AG10803 (cell line): ENCODE measurements at places on chromosomes 2 and 18.
A peak's percentile ranks its signal among the peaks of the same experiment; 100 is the strongest.

DNA sequence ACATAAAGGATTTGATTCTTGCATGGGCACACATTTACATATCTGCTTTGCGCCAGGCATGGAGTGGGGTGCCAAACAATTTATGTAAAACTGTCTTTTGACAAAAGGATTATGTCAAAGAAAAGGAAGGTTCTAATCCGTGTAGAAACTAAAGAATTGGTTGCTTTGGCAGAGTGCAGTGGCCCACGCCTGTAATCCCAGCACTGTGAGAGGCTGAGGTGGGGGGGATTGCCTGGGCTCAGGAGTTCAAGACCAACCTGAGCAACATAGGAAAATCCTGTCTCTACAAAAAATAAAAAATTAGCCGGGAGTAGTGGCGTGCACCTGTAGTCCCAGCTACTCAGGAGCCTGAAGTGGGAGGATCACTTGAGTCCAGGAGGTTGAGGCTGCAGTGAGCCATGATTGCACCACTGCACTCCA lies 1.1 kb upstream of the MTERF4 start:
- DNase-seq, result no peak

DNA sequence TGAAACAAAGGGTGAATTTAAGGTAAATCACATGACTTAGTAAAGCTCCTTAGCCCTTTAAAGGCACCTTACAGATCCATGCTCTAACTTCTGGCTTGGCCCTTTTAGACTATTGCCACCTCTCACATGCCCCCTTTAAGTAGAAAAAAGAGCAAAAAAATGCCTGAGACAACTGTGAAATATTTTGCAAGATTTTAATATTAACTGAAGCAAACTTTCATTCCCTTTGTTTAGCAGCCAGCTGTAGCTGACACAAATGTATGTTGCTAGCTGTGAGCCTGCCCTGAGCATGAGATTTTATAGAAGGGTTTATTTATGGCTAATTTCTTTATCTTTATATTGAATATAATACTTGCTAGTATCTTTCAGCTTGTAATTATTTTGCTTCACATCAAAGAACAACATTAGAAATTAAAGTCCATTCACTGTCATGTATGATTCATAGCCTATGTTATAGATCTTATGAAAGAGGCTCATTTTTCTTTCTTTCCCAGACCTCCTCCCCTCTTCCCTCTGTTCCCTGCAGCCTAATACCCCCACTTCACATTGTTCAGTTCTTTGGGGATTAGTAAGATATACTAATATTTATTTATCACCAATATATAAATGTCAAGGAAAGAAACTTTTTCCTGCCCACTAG lies 637.2 kb upstream of the ZEB2 start:
- DNase-seq, result no peak

DNA sequence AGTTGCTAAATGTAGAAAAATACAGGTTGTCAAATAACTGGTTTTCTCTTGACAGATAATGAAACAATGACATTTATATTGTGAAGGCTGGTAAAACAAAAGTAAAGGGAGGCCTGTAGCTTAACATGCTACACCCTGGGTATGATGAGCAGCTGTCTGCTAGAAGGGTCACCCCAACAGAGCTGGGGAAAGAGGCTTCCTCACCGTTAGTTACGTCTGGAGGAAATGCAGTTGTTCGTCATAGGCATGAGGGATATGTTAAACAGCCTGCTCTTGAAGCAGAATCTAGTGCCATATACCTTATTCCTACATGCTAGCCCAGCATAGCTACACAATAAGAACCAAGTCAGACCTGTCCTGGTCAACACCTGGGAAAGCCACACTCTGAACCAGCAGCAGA lies 49.9 kb downstream of the LPIN2 start:
- DNase-seq, result no peak

DNA sequence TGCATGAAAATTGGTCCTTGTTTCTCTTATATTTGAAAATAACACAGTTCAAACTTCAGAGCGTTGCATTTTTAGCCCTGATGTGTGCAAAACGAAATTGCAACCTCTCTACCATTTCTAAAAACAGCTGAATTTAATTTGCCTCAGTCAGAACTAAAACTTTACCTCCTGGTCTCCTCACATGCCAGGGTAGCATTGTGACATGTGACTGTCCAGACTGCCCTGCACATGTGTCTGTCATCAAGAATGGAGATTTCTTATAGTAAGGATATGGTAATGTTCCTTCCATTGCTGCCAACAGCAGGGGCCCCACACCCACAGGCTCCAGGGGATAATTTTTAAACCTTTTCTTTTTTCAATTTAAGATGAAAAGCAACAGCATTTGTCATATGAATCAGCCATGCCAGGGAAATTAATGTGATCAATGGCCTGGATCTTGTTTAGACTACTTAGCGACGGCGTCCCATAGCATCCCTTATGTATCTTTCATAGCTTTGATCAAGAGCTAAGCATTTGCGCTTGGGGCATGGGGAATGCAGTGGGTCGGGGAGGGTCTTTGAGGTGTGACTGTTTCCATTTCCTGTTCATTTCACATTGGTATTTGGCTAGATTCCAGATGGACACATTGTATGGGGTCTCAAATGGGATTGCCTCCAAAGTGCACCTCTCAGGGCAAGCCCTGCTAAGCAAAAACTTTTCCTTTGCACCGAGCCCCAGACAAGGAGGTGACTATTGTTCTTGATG lies 92.4 kb upstream of the RASGRP3 start:
- DNase-seq, result no peak

- no peak for DNase-seq
Observed at GRCh38 chr2:207284556-207285472, 119.1 kb upstream of the KLF7 start.

DNA sequence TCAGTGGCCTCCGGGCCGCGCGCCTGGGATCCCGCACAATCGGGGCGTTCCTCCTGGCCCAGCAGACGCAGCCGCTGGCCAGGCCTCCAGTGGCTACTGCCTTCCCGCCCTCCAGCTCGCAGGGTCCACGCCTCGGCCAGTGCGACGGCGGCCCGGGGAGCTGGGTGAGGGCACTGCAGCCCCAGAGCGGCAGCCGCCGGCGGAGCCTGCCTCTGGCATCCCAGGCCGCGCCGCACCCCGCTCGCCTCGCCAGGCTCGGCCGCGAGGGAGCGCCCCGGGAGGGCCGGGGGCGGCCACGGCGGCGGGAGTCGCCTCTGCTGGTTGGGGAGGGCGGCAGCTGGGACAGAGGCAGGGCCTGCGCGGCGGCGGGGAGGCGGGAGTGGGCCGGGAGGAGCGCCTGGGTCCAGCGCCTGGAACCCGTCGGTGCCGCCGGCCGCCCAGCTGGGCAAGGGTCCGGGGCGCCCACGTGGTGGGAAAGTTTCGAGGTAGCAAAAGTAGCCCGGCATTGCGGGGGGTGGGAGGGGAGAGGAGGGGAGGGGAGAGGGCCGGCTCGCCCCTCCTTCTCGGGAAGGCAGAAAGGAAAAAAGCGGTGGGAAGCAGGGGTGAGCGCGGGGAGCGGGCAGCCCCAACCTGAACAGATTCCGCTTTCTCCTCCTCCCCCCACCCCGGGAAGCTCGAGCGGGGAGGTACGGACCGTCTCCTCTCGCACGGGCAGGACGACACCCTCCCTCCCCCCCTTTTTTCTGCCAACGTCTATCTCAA lies 1.5 kb upstream of the INHBB start:
- DNase-seq, result peak; percentile 28

- peak; percentile 40 for DNase-seq
Observed at GRCh38 chr2:20291846-20292408, 58.7 kb downstream of the PUM2 start.

- no peak for DNase-seq
Observed at GRCh38 chr18:42275949-42276730, 321.1 kb downstream of the PIK3C3 start.

DNA sequence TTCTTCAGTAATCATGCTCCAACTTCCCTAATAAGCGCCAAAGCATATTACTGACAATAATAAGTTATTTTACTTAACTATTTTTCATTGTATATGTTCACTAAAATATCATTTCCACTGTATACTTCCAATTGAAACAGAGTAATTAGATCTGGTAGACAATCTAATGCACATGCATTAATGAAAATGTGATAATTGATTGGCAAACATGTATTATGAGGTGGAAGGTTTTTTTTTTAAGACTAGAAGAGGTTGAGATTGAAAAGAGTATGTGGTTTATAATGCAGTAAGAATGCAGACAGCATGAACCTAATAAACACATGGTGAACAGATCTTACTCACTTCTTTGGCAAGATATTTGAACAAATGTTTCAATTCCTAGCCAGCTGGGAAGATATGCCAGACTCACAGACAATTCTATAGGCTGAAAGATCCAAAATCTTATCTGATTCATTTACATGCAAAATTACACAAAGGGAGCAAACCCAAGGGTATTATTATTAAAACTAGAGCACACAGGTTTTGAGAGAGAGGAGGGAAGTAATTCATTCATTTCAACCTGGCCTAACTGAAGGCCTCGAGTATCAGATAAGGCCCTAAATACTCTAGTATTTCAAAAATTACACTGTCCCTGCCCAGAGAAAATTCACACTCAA lies 2.8 kb downstream of the NCKAP1 start:
- DNase-seq, result peak; percentile 78

- no peak for DNase-seq
Observed at GRCh38 chr2:8177566-8177965, 504.3 kb upstream of the ID2 start.

DNA sequence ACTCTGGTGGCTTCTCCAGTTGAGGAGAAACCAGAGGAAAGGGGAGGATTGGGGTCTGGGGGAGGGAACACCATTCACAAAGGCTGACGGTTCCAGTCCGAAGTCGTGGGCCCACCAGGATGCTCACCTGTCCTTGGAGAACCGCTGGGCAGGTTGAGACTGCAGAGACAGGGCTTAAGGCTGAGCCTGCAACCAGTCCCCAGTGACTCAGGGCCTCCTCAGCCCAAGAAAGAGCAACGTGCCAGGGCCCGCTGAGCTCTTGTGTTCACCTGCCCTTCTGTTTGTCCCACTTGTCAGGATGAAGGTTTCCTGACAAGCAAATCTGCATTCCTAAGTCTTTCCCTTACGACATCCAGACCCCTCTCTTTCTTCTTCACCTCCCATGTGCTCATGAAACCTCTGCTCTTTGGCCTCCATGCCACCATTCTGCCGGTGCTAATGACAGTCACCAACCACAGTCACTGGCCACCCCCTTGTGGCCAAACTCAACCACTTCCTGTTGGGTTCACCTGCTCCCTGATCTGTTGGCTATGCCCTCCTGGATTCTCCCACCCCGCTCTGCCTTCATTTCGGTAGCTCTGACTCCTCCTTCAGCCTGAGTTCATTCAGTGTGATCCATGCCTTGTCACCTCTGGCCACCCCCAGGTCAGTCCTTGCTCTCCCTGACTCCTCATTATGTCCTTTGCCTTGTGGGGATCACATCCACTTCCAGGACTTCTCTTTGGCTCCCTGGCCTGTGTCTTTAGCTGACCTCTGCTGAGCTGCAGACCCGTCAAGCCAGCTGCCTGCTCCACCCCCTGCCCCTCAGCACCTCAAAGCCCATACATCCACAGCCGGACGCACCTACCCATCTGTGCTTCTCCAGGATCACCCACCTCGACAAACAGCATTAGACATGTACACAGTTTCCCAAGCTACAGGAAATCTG lies 17.6 kb downstream of the EMX1 start:
- no peak for DNase-seq

DNA sequence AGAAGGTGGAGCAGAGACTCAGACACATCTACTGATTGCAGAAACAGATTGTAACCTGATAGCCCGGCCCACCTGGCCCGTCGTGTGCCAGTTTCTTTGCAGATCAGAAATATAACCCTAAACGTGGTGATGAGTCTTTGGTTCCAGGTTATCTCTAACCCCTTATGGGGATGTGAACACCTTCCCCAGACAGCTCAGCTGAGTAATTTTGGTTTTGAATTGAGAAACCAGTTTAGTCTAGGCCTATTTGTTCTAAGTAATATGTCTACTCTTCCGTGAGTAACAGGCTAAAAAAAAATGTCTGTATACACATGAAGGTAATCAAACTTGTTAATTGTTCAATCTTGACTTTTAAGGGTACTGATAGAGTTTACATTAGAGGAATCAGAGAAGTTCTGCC lies 35.7 kb downstream of the RASGRP3 start:
- DNase-seq, result no peak

DNA sequence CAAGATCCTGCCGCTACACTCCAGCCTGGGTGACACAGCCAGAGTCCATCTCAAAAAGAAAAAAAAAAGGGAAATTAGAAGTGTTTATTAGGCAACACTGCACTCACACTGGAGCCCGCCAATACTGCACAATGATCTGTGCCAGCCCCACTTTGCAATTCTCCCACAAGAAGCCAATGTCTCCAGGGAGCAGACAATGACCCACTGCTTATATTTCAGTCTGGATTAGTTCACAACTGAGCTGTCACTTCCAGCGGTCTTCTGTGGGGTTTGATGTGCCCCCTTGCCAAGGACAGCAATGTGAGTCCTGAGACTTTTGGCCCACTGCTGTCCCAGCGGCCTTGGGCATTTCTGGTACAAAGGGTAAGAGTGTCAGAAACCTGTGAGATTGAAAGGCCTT lies 85.6 kb upstream of the PPM1B start:
- DNase-seq, result no peak

- DNase-seq, result no peak
Observed at GRCh38 chr2:240124651-240125030, 11.5 kb downstream of the COPS9 start.

- DNase-seq, result no peak
Observed at GRCh38 chr2:179715871-179716270, 145.5 kb downstream of the ZNF385B start.

GRCh38 chr2:237616734-237617586 lies 10.4 kb upstream of the LRRFIP1 start:
- DNase-seq, result peak; percentile 92

- DNase-seq, result no peak
Observed at GRCh38 chr2:130729322-130730299, 741 bp downstream of the GPR148 start.

DNA sequence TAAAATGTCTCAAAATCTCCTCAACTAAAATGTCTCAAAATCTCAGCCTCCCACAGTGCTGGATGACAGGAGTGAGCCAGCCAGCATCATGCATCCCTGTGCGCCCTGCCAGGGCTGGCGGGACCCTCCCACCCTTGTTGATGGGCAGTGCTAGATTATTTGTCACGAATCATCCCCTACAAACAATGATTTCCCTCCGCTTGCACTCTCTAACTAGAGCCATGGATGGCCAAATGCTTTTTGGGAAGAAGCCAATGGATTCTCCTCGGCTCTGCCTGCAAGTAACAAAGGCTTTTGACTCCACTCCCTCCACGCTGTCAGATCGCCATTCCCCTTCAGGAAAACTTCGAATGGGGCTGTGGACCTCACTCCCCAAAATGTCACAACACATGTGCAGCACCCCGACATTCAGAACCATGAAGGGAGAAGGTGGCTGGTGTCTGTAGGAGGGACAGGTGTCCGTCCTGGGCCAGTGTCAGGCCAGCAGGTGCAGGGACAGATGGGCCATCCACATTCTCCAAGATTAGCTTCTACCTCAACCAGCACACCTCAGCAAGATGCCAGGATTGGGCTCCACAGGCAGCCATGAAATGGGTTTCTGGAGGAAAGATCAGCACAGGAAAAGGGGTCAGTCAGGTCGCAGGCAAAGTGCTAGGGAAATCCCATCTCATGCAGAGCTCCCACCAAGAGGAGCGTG lies 11.5 kb downstream of the AMER3 start:
- no peak for DNase-seq

DNA sequence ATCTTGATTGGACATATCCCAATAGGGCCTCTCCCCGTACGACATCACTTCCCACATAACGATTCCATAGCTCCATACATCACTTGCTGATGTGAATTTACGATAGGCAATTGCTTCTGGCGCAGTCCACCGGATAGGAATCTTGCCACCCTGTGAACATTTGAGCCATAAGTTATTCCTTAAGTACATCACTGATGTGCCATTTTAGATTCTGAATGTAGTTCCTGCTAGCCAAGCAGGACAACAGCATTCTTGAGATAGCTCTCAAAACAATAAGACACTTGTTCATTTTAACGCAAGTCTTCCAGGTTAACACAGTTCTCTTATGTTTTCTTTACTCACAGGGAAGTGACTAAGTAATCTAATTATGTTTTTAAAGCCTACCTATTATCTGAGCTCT lies 138.0 kb downstream of the EPHA4 start:
- DNase-seq, result no peak
